ENCODE measurements at places on chromosomes 13 and 19.

DNA sequence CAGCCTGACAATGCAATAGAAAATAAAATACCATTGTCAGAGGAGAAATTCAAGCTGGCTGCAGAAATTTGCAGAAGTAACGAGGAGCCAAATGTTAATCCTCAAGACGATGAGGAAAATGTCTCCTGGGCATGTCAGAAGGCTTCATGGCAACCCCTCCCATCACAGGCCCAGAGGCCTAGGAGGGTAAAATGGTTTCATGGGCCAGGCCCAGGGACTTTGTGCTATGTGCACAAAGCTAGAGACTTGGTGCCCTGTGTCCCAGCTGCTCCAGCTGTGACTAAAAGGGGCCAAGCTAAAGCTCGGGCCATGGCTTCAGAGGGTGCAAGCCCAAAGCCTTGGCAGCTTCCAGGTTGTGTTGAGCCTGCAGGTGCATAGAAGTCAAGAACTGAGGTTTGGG lies 431.7 kb downstream of the LMO7 start:
- DNase-seq = no peak

DNA sequence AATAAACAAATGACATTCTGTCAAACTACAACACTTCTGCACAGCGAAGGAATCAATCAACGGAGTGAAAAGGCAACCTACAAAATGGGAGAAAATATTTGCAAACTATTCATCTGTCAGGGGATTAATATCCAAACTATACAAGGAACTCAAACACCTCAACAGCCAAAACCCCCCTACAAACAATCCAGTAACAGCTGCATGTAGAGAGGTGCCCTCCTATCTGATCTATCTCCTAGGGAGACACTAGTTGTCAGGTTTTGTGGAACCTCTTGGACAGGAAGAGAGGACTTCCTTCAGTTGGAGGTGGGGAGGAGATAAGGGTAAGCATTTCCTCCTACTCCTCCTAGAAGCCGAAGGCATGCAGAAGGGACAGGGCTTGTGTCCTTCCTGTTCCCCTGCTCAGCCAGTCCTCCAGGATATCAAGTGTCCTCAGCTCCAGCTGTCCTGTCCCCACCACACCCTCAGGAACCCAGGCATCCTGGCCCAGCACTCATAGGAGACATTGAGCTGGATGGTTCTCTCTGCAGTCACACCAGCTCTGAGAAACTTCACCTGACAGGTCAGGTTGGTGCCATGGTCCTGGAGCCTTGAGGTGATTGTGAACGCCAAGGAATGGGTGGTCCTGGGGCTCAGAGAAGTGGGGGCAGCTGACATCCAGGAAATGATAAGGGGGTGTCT lies 9.8 kb upstream of the SIGLEC8 start:
- DNase-seq = no peak

DNA sequence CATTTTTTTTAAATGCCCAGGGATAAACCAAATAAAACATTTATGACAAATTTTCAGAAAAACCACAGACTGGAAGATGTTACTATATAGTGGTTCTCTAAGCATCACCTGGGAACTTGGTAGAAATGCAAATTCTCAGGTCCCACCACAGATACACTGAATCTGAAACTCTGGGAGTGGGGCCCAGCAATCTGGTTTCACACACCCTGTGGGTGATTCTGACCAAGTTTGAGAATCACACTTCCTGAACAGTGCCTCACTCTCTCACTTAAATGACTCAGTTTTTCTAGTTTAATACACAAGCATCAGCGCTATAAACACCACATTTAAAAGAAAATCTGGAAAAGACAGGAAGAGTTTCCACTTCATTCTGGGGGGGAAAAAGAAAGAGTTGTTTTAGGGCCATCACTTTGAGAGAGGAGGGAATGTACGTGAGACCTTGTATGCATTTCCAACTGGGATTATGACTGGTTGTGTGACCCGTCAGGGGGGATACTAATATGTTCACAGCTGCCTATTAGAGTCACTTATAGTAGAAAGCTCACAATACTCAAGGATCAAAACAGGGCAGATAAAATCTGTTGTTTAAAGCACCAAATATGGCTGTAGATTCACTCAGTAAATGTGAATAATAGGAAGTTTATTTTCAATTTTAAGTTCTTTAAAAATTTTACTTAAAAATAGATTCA lies 567.7 kb downstream of the GPC6 start:
- no peak for DNase-seq

- peak; percentile 28 for DNase-seq
Observed at GRCh38 chr19:32674153-32674930, 638 bp downstream of the ANKRD27 start.

DNA sequence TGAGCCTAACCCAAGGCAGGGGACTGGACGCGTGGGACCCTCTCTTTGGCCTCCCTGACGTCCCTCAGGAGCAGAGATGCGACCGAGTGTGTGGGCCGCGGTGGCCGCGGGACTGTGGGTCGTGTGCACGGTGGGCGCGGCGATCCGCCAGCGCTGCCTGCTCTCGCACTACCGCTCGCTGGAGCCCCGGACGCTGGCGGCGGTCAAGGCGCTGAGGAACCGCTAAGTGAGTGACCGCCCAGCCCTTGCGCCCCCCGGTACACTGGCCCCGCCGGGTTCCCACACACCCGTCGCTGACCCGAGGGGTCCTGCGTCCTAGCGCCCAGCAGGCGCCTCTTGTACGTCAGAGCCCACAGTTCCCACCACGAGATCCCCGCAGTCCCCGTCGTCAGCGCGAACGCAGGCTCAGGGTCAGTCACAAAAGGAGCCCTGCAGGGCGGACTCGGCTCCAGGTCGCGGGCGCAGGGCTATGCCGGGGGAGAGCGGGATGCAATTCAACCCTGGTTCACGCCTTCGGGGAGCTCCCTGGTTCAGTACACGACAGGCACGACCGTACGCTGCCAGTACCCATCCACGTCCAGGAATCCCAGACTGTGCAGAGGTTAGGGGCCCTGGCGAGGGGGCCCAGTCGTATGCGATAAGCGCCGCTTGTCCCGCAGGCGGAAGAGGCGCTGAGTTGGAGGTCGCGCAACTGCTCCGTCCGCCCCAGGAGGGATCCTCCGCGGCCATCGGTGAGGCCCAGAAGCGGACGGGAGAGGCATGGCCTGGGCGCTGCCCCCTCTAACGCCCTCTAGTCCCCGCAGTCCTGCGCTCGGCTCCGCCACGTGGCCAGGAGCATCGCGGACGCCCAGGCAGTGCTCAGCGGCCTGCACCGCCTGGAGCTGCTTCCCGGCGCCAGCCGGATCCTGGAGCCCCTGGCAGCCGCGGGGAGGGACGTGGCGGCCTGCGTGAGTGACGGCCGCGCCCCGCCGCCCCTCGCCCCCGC lies 3.6 kb upstream of the IFNL2 start:
- no peak for DNase-seq

- no peak for DNase-seq
Observed at GRCh38 chr19:44529536-44529935, at the start of gene CEACAM20. Gene CEACAM20, minus strand, starts transcription at chr19:44529675. Its CDS starts 166 bp downstream, at chr19:44529509.

- no peak for DNase-seq
Observed at GRCh38 chr13:100601716-100602115, 13.1 kb upstream of the GGACT start.

DNA sequence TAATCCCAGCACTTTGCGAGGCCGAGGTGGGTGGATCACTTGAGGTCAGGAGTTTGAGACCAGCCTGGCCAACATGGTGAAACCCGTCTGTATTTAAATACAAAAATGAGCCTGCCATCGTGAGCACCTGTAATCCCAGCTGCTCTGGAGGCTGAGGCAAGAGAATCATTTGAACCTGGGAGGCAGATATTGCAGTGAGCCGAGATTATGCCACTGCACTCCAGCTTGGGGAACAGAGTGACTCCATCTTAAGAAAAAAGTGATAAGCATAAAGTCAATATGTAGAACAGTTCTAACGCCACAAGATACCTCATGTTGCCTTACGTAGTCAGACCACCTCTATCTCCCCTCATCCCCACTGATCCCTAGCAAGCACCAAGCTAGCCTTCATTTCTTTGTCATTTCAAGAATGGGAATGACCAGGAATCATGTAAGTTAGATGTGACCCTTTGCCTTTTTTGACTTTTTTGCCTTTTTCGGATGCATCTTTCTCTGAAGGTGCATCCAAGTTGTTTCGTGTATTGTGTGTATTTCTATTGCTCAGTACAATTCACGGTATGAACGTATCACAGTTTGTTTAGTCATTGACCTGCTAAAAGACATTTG lies 6.4 kb downstream of the RPL21 start:
- DNase-seq = no peak

DNA sequence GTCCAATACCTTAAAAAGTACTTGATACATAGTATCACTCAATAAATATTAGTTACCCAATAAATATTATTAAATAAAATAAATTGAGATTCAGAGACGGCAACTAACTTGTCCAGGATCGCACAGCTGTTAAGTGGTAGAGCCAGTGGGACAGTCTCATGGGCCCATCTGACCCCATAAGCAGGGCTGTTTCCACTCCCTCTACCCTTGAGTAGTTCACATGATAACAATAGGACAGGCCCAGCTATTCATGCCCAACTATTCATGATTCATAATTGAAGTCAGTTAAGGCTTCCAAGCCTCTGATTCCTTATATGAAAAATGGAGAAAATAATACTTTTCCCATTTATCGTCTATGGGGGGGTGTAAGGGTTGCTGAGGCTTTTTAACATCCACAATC lies 78.2 kb downstream of the C13orf42 start:
- DNase-seq = no peak

- peak; percentile 8 for DNase-seq
Observed at GRCh38 chr13:42039457-42039945, 8.9 kb upstream of the DGKH start.

GRCh38 chr19:8041531-8041931 lies 11.0 kb upstream of the CCL25 start:
- DNase-seq = no peak

DNA sequence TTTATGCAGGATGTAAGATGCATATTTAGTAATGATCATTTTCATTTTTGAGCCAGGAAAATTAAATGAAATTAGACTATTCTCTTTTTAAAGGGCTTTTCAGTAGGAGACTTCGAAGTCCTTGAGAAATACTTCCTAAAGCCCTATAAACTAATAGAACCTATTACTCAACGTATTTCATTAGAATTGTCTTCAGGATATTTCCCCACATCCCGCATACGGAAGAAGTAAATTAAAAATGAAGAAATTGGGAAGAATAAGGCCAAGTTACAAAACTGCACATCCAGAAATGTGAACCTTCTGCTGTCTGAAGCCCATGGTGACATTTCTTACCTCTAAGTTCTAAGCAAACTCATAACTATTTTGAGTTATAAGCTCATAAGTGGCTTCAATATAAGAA lies 66.5 kb downstream of the RXFP2 start:
- DNase-seq = no peak

DNA sequence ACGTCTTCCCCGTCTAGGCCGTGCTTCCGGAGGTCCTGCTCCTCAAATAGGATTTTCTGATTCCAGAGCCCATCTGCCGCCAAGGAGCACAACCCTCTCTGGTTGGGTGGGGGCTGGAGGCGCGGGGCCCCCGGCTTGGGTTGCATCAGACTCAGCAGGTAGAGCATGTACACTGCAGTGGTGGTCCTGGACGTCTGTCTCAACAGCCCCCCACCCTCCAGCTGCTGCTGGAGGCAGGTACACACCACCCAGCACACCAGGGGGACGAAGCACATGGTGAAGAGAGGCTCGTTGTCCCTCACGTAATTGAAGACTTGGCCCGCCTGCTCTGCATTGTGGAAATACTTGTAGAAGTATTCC lies 13.9 kb downstream of the NLRP12 start:
- DNase-seq = no peak

DNA sequence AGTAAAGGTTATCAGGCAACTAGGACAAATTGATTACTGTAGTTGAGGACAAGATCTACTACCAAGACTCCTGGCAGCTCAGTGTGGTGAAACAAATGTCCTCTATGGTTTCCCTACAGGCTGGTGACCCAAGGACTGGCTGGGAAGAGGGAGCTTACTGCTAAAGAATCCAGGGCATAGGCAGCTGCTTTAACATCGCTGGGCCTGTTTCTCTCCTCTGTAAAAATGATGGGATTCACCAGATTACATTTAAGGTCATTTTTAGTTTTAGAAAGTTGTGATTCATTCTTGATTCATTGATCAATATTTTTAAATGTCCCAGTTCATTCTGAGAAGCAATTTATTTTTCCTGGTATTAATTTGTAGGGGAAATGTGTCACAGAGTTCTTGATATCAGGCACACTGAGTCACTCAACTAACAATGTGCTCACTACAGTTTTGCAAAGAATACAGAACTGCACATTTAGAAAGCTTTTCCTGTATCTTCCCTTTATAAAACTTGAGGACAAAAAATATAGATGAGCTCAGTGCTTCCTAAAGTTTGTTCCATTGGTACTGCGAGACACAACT lies 19.6 kb upstream of the FAM124A start:
- no peak for DNase-seq

- peak; percentile 99 for DNase-seq
Observed at GRCh38 chr19:47348819-47349795, at the start of gene DHX34. Gene DHX34, plus strand, starts transcription at chr19:47349315. Its CDS starts 3,716 bp downstream, at chr19:47353031.

DNA sequence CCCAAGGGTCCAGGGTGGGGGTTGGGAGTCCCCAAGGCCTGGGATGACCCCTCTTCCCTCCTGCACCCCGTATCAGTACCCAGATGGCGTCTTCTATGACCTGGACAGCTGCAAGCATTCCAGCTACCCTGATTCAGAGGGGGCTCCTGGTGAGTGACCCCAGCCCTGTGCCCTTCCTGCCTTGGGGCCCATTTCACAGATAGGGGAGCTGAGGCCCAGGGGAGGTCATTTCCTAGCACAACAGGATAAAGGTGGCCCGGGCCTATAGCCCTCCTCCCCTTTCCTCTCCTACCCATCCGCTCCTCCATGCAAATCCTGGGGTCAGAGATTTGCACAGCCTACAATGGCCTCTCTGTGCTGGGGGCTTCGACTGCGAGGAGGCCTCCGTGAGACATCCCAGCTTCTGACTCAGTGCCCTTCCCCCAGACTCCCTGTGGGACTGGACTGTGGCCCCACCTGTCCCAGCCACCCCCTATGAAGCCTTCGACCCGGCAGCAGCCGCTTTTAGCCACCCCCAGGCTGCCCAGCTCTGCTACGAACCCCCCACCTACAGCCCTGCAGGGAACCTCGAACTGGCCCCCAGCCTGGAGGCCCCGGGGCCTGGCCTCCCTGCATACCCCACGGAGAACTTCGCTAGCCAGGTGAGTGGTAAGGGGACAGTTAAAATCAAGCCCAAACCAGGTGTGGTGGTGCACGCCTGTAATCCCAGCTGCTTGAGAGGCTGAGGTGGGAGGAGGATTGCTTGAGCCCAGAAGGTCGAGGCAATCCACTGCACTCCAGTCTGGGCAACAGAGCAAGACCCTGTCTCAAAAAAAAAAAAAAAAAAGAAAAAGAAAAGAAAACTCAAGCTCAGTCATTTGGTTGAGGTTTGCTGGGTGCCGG lies 3.9 kb downstream of the SPIB start:
- no peak for DNase-seq

DNA sequence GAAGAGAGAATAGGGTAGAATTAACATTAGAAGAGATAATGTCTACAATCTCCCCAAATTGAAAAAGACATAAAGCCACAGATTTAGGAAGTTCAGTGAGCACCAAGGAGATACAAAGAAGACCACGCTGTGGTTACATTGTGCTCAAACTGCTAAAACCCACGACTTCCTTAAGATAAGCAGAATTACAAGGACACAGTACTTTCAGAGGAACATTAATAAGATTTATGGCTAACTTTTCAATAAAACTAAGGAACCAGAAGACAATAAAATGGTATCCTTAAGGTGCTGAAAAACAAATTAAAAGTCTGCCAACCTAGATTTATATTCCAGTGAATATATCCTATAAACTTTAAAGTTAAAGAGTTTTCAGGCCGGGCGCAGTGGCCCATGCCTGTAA lies 7.4 kb upstream of the IL17D start:
- no peak for DNase-seq

Measured in GM18507 (cell line).